ENCODE measurements at places on chromosomes 4 and X. TPM values are rescaled to one million over a fixed set of nuclear protein-coding genes. Genes with fewer than 3 reads are reported as not detected.

Gene FAM47A
- total RNA-seq: not detected

DNA sequence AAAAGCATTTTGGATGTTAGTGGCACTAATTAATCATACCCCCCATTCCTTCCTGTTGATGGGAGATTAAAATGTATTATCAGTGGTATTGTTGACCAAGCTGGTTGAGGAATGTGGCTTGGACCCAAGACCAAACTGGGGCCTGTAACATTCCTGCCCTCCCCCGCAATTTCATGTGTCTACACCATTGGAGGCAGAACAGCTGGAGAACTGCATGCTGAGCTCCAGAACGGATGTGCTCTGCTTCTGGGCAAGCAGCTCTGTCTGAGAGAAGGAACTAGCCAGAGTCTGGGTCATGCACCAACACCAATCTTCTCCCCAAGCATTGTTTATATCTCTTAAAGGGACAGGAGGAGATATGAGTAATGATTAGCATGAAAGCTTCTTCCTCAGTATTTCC, 185.5 kb downstream of the CEP135 start:
- no peak for DNase-seq

Gene SSX4
- total RNA-seq: not detected

DNA sequence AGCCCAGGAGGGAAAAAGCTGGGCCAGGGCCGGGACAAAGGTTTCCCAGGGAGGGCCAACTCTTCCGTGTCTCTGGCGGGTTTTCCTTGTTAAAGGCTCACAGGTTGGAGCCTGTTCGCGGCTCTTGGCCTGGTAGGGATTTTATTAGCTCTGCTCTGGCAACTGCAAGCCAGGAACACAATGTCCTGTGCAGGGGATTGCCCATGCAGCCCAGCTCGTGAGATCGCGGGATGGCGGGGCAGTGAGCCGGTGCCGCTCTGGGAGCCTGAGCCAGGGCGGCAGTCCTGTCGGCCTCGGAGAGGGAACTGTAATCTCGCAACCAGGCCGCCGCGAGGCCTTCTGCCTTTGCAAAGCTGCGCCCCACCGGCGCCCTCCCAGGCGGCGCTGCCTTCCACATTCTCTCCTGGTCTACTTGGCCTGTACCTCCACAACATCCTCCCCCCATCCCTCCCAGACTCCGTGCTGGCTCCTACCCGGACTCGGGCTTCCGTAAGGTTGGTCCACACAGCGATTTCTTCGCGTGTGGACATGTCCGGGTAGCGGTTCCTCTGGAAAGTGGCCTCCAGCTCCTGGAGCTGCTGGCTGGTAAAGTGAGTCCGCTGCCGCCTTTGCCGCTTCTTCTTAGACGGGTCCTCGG, 2.1 kb downstream of the PITX2 start:
- DNase-seq: no peak

Gene PPBP
- total RNA-seq: not detected

GRCh38 chrX:68699960-68700746, 52.7 kb downstream of the STARD8 start:
- no peak for DNase-seq

DNA sequence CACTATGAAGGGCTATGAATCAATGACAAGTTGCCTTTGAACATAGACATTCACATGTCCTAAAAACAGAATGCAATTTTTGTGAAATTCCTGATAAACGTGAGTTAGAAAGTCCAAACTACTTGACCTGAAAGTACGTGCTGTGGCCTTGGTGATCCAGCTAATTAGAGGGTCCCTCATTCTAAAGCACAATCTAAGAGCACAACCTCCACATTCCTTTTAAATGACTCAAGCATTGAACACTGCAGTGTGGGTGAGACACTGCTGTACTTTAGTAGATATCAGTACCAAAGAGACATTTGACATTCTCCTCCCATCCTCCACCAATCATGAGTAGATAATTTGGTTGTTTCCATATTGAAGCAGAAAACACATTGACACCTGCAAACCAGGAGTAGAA, 73.5 kb downstream of the FAM47B start:
- no peak for DNase-seq

GRCh38 chr4:123836851-123837595, 440.4 kb downstream of the SPRY1 start:
- no peak for DNase-seq

DNA sequence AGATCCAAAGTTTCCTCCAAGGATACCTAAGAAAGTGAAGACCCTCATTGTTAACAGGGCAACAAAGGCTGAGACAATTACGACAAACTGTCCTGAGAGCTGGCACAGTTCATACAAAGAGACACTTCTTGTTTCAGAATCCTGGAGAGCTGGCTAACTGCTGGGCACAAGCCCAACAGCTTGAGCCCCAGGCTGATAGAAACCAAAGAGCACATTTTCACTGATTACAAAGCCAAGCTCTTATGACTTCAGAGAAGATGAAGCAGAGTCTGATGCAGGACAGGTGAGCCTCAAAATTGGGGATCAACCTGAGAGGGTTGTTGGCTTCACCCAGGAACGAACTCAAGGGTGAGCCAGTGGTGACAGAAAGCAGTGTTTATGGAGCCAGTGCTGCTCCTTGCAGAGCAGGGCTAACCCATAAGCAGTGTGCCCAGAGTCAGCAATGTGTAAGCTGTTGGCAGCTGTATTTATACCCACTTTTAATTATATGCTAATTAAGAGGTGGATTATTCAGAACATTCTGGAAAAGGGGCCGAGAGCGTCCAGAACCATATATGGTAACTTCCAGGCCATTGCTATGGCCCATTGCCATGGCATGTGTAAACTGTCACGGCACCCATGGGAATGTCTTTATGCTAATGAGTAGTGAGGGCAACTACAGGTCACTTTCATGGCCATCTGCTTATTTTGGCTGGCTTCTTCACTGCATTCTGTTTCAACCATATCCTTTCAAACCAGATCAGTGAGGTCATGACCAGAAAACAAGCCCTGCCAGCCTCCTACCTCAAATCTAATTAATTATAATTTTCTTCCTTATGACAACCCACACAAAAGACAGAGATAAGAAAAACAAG, 183.7 kb downstream of the EVC2 start:
- DNase-seq: no peak

DNA sequence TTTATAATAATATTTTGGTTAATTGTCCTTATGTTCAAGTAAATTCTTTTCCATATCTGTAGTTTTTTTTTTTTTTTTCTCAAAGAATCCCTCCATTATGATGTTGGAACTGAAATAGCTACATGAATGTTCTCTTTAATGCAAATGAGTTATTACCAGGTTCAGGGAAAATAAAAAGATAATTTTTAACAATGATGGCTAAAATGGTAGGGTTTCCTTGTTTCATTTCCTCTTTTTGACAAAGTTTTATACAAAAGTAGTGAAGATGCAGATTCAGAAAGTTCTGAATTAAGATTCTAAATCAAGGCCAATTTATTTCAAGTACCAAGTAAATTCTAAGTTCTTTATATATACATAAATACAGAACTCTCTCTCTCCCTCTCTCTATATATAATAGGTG, 779.0 kb upstream of the INTU start:
- DNase-seq: no peak

Gene CFAP99
- total RNA-seq: 0.32 TPM

- DNase-seq: no peak
These were observed 555.2 kb upstream of the PCDH10 start for GRCh38 chr4:132593717-132594400.

- DNase-seq: no peak
These were observed 136.2 kb upstream of the MED14 start for GRCh38 chrX:40871385-40872082.

DNA sequence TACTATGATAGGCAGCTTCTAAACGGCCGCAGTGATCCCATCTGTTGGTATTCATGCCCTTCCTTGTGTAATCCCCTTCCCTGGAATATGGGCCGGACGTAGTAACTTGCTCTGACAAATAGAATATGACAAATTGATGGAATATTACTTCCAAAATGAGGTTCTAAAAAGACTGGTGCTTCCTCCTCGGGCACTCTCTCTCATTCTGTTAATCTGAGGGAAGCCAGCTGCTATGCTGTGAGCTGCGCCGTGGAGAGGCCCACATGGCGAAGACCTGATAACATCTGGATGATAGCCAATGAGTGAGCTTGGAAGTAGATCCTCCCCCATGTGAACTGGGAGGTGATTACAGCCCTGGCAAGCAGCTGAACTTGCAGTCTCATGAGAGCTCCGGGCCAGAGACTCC, 27.2 kb upstream of the SLC25A4 start:
- DNase-seq: no peak

DNA sequence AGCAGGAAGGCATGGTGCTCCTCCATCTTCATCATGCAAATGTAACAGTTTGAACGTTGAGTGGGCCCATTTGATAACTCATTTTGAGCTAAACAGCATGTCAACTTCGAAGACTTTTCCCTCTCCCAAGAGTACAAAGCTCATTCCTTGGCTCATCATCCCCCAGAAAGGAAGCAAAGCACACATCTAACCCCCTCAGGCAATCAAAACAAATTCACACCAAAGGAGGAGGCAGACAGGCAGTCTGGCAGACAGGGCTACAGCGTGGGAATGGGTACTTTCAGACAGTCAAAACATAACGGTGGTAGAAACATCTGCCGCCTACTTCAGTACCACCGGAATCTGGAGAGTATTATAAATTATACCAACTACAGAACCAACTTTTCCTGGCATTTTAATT, 81.7 kb downstream of the PCDH19 start:
- DNase-seq: no peak

DNA sequence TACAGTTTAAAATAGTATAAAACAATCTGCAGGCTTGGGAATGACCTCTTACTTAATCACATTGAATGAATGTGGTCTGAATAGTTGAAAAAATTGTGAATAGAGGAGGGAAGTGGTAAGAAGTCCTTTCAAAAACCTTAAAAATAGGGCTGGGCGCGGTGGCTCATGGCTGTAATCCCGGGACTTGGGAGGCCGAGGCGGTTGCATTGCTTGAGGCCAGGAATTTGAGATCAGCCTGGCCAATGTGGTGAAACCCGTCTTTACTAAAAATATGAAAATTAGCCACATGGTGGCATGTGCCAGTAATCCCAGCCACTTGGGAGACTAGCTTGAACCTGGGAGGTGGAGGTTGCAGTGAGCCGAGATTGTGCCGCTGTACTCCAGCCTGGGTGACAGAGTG, 36.5 kb downstream of the HERC3 start:
- DNase-seq: no peak

DNA sequence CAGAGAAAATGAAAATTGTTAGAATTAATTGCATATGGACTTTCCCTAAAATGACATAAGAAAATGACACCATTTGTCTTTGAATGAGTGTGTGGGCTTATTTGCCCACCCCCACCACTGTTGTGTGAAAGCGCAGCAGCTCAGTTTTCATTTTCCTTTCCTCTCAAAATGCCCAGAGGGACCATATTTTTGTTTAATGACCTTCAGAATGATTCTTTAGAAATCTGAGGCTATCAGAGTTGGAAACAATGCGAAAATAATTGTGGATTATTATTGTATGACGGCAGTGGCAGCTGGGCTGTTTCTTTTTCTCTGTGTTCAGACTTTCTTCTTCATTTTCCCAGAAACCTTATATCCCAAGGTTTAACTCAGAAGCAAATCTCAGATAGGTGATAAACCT, 44.6 kb upstream of the TEX13A start:
- no peak for DNase-seq

Gene NKRF
- total RNA-seq: 10.9 TPM
